A549 treated with Mapracorat at 1 μM for 4 hours (cell line): ENCODE measurements at places on chromosomes 11 and 22. TPM values are rescaled to one million over a fixed set of nuclear protein-coding genes. Genes with fewer than 3 reads are reported as not detected.

The SCGB1D2 gene
- 0.48 TPM in 1 of 5 replicates, not detected in the others for total RNA-seq

The TNNT3 gene
- 0.24 TPM in 1 of 5 replicates, not detected in the others for total RNA-seq

The ZC3H7B gene
- total RNA-seq: 17.5 to 23.6 TPM (median 23.2 TPM) in 5 replicates

The RAPSN gene
- 0.23 to 0.58 TPM (median 0.43 TPM) in 3 of 5 replicates, not detected in the others for total RNA-seq

The CFAP300 gene
- 5.4 to 7.2 TPM (median 6.1 TPM) in 5 replicates for total RNA-seq

The SHISA8 gene
- 0.13 to 0.31 TPM (median 0.24 TPM) in 4 of 5 replicates, not detected in the other for total RNA-seq

The PICK1 gene
- total RNA-seq: 10.6 to 12.2 TPM (median 11.9 TPM) in 5 replicates

The GLYAT gene
- total RNA-seq: not detected in 5 replicates

The SLC25A45 gene
- total RNA-seq: 10.3 to 15.7 TPM (median 13.4 TPM) in 5 replicates

The SYT9 gene
- 0.11 to 0.23 TPM (median 0.14 TPM) in 5 replicates for total RNA-seq

The BRSK2 gene
- total RNA-seq: 4.5 to 7.8 TPM (median 6.3 TPM) in 5 replicates

The OR8G5 gene
- not detected in 5 replicates for total RNA-seq

The KCNJ1 gene
- total RNA-seq: 0.06 TPM in 1 of 5 replicates, not detected in the others

The BIK gene
- total RNA-seq: 1.1 to 2.1 TPM (median 1.8 TPM) in 5 replicates

The ACTN3 gene
- not detected in 5 replicates for total RNA-seq

The HSCB gene
- total RNA-seq: 10.7 to 14.4 TPM (median 13.7 TPM) in 5 replicates

The UPK3A gene
- total RNA-seq: not detected in 5 replicates
